ENCODE measurements at places on chromosomes 13 and 19.

- DNase-seq = no peak
These were observed 70.8 kb downstream of the LNX2 start for GRCh38 chr13:27549406-27549981.

GRCh38 chr13:22789916-22790315 lies 390.9 kb upstream of the SGCG start:
- DNase-seq = no peak

- DNase-seq = no peak
These were observed 29.5 kb downstream of the FPR3 start for GRCh38 chr19:51824281-51825005.

DNA sequence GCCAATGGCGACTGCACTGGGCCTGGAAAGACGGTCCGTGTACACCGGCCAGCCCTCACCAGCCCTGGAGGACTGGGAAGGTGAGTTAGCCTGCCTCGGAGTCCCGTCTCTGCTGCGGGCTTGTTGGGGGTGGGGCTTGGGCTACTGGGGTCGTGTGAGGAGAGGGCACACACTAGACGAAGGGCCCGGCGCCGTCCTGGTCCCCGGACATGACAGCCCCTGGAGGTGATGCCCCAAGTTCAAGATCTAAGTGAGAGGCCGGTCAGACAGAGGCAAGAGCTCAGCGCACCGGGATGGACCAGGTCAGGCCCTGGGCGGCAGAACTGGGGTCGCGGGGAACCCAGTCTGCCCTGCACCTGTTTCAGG lies 1.6 kb downstream of the CILP2 start:
- no peak for DNase-seq

GRCh38 chr19:53192771-53193534 lies at the start of gene ZNF665:
ZNF665 (minus strand) TSS chr19:53193358; CDS start chr19:53182898, 10,460 bp downstream.
- DNase-seq = peak; percentile 47

DNA sequence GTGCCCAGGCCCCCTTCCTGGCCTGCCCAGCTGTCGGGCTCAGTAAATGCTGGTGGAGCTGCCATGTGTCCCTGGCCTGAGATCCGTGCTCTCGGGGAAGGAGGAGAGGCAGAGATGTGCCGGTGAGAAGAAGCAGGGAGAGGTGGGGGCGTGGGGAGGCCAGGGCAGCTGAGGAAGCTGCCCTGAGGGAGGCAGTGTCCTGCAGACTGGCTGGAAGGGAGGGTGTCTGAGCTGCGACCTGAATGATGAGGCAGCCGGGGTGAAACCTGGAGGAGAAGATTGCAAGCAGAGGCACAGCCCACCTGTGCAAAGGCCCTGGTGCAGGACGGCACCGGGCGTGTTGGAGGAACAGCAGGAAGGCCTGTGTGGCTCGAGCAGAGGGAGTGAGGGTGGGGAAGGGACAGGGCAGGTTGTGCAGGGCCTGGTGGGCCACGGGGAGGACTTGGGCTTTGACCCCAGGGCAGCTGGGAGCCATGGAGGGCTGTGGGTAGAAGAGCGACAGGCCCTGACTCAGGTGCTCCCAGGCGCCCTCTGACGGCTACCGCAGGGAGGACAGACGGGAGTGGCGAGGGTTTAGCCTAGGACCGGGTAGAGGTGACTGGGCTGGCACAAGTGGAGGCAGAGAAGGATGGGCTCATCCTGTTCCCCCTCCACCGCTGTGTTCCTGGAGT lies 14.0 kb upstream of the CELF5 start:
- peak; percentile 93 for DNase-seq

GRCh38 chr13:22357132-22357531 lies 686.3 kb downstream of the FGF9 start:
- DNase-seq = no peak

DNA sequence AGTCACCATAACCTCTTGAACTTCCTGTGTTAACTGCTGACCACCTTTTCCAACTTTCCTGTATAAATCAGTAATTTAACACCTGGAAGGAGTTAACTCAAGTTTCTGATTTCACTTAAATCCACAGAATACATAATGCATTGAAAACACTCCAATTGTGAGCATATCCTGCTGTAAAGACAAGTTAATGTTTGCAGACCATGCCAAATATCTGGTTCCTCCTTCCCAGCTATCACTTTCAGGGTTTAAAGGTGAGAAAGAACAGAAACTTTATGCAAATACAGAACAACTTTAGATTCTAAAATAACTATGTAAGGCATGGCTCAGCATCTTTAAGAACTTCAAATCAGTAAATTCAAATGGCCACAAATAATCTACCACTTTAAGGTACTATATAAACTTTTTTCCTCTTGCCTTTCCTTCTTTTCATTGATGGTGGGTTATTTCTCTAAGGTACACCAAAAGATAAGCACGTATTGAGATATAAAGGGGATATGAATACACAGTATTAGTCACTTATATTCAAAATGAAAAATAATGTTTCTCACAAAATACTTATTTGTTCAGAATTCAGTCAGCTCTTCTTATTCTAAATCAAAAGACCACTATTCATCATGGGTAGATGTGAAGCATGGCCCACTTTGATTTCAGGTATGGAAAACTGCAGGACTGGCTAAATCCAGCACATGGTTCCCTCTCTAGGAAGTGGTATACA lies 6.6 kb upstream of the TPTE2 start:
- DNase-seq = peak; percentile 31

- no peak for DNase-seq
These were observed 152.1 kb downstream of the UQCRFS1 start for GRCh38 chr19:29060813-29061364.

DNA sequence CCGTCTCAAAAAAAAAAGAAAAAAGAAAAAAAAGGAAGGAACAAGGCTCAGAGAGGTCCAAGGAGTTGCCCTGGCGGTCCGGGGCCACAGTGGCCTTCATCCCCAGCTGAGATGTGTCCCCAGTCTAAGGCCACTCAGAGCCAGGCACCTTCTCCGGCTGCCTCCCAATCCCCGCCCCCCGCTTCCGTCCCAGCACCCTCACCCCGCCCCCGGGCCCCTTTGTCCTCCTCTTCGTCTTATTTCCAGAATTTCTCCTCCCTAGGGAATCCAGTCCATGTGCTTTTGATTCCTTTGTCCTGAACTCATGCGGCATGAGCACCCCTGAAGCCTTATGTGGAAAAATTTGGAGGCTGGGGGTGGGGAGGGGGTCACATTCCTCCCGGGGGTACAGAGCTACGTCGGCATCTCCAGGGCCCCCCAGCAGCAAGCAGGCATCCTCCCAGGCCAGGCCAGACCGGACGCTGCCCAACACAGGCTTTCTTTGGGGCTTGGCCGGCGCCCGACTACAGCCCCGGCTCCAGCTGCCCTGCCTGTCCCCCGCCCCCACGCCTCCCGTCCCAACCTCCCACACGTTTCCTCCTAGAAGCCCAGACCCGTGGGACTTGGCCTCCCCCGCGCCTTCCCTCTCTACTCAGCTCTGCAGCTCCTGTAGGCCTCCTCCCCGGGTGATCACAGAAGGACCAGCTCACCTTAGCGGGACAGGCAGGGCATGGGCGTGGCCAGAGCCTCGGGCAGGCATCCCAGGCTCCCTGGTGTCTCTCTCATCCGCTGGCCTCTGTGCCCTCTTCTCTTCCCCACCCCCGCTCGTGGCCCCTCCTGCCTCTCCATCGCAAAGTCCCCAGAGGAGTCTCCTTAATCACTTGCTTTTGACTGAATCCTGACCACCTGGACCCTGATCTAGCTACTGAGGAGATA lies 17.8 kb upstream of the ADGRE5 start:
- no peak for DNase-seq

DNA sequence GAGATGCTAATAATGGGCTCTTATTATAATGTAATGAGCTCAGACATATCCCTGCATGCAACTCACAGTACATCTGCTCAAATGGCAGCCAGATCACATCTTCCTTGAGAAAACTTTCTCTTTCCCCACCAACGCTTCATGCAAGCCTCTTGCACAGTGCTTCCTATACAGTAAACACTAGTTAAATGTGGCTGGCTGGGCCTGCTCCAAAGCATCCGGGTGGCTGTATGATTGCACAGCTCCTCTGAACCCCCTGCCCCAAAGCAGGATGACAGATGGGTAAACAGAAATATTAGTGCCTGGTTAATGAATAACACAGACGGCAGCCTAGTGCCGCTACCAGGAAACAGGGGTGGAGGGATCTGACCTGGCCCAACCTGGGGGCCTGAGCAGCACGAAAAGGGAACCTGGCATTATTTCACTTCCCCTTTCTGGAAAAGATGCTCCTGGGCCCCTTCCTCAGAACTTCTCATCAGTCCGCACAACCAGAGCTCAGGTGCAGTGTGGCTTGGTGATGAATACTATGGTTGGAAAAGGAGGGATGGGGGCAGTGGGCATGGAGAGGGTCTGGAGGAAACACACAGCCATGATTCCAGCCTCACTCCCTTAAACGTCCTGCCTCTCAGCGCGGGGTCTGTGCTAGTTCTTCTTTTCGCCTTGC lies 10.8 kb downstream of the FFAR2 start:
- DNase-seq = no peak

- no peak for DNase-seq
These were observed 30.2 kb upstream of the EVI5L start for GRCh38 chr19:7799640-7800355.

DNA sequence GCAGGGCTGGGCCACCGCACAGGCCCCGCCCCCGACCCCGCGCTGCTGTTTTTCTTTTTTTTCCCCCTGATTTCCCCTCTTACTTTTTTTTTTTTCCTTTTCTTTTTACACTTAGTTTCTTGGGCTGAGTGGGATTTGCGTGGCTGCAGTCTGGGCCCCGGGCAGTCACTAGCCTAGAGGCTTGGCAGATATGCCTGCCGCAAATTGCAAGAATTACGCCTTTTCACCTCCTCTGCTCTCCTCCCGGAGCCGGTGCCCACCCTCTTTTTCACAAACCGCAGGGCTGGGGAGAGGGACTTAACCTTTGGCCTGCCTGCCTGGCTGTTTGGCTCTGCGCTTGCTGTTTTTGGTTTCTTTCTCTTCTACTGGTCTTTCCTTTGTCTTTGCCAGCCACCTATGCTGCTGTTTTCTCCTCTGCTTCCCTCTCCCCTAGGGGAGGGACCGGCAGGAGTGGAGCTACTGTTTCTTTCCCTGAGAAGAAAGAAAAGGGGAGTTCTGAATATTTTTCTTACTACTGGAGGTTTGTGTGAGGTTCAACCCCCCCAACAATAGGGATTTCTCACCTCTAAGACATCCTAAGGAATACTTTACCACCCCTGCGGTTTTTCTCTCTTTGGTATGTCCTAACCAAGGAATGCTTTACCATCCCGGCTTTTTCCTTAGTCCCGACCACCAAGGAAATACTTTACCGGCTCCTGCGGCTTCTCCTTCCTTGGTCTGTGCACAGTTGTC lies 11.0 kb downstream of the ZNF552 start:
- DNase-seq = no peak

GRCh38 chr19:38307076-38307475 lies 3.0 kb downstream of the C19orf33 start:
- no peak for DNase-seq

DNA sequence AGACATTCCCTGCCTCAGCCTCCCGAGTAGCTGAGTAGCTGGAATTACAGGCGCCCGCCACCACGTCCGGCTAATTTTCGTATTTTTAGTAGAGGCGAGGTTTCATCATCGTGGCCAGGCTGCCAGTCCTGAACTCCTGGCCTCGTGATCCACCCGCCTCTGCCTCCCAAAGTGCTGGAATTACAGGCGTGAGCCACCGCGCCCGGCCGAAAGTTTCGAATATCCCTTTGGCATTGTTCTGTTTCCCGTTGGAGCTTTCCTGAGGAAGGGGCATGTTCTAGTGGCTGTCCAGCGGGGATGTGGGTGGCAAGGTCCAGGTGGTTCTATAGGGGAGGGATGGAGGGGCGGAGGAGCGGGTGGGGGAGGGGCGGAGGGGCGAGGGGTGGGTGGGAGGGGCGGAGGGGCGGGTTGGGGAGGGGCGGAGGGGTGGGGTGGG lies 2.1 kb upstream of the BSG start:
- no peak for DNase-seq

- DNase-seq = no peak
These were observed 74.3 kb downstream of the SLC25A15 start for GRCh38 chr13:40863723-40864122.

DNA sequence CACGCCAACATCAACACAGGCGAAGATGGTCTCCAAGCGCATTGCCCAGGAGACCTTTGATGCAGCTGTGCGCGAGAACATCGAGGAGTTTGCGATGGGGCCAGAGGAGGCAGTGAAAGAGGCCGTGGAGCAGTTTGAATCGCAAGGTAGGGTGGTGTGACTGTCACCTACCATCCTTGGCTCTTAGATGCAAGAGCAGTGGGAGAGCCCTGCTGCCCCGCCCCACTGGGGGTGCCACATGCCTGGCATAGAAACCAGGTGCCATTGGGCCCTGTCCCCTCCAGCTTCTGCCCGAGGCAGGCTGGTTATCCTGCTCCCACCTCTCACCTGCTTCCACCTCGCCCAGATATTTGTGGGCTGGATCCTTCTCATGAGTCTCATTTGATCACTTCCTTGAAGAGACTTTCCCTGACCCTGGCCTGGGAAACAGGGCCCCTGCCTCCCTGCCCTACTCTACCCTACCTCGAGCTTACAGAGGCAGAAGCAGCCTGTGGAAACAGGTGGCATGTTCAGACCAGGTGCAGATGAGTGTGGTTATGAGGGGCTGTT lies 9.4 kb downstream of the ARMC6 start:
- no peak for DNase-seq

DNA sequence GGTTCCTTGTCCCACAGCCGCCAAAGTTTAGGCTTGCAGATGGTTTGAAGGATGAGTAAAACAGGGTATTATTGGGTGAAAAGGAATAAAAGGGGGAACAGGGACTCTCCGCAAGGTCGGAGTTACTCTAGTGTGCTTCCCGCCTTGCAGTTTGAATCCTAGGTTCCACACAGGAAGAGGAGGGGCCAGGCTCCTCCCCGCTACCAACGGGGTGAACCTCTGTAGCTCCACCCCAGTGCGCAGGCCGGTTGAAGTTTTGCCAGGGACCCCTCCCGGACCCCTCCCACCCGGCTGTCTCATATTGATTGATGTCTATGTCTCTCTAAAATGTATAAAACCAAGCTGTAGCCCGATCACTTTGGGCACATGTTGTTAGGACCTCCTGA lies 11.6 kb upstream of the GTF2F2 start:
- no peak for DNase-seq

- DNase-seq = peak; percentile 85
These were observed 6.4 kb upstream of the NFIC start for GRCh38 chr19:3359919-3360420.

- no peak for DNase-seq
These were observed at the start of the genes OR7A5 and OR7C1 for GRCh38 chr19:14835011-14835410. OR7A5 (minus strand) TSS chr19:14835185; CDS start chr19:14828241, 6,944 bp downstream. OR7C1 (minus strand) TSS chr19:14835185; CDS start chr19:14800136, 35,049 bp downstream.

- DNase-seq = no peak
These were observed 49.2 kb downstream of the STOML3 start for GRCh38 chr13:38941353-38941945.

- DNase-seq = no peak
These were observed 13.7 kb upstream of the FCER2 start for GRCh38 chr19:7715671-7716070.

All from GM19239 (cell line).